ENCODE measurements at places on chromosomes 5 and 9.
A peak's percentile ranks its signal among the peaks of the same experiment; 100 is the strongest.

DNA sequence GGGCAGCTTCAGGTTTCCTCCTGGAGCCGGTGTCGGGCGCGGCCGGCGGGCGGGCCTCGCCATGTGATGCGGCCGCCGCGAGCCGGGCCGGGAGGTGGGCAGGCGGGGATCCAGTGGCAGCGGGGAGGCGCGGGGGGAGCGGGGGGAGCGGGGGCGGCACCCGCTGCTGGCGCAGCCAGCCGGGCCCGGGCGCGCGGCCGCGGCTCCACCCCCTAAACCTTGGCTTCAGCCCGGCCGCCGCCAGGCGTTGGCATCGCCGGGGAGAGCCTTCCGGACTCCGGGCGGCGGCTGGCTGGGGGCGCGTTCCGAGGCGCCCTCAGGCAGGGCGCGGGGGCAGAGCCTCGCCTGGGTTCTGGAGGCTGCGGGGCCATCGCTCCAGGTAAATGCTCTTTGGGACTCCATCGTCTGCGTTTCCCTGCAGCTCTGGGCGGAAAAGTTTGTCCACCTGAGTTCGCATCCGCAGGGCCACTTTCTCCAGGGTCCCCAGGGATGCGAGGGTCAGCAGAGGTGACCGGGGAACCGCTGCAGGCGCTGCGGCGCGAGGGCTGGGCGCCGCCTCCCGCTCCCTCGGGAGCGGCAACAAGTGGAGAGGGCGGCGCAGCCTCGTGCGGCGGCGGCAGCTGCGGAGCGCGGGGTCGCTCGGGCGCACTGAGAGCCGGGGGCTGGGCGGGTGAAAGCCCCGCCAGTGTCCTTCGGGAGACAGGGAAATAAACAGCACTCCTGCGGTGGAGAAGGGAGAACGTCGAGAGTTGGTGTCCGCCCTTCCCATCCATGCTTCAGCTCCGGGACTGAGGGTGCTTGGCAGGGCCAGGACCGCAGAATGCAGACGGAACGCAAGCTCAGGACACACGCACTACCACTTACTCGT is at the start of gene ARHGEF28:
TSS of gene ARHGEF28 (plus strand) at position 253 of the 868 bp plus-strand sequence. CDS start 58,656 bp downstream, outside the sequence.
- DNase-seq: peak; percentile 81

DNA sequence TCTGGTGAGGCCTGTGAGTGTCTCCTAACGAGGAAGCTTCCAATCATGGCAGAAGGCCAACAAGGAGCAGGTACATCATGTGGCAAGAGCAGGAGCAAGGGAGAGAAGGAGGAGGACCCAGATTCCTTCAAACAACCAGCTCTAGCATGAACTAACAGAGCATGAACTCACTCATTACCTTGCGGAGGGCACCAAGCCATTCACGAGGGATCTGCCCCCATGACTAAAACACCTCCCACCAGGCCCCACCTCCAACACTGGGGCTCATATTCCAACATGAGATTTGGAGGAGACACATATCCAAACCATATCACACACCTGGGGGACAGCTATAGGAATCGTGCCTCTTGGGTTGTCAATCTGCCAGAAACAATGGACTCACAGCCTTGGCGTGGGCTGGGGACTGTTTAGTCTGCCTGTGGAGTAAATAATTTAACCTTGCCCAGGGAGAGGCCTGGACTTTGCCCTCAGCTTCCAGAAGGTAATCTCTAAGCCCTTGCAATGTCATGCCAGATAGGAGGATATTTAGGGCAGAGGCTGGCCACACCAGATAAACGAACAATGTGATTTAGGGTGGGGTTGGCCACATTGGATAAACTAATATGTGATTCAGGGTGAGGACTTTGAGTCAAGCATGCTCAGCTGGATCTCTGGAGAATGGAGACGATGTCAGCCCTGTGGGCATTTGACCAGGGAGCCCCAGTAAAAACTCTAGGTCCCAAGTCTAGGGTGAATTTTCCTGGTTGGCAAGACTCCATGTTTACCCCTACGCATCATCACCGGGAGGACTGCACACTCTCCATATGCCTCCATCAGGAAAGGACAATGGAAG is 13.6 kb upstream of the VDAC1 start:
- no peak for DNase-seq

GRCh38 chr5:73542020-73542419 is 23.4 kb downstream of the ANKRA2 start:
- no peak for DNase-seq

GRCh38 chr9:71690063-71690688 is 78.1 kb downstream of the CEMIP2 start:
- DNase-seq: no peak

GRCh38 chr5:42680046-42680445 is 76.6 kb upstream of the CCDC152 start:
- no peak for DNase-seq

DNA sequence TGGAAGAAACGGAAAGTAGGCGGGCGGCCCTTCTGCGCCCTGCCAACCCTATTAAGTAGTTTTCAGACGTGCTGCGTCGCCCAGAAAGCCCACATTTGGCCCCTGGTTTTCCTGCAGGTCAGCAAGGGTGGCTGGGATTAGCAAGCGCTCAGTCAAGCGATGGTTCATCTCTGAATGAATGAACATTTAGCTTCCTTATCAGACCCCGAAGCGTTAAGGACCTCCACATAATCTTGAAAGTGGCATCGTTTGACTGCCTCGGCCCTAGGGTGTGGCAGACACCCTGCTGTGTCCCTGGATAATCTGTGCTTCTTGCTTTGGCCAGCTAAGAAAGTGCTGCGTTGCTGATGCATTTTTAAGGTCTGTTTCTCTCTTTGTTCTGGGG is 684 bp downstream of the TOR1B start:
- DNase-seq: no peak

GRCh38 chr9:98364086-98364485 is 108.6 kb upstream of the TBC1D2 start:
- DNase-seq: no peak

DNA sequence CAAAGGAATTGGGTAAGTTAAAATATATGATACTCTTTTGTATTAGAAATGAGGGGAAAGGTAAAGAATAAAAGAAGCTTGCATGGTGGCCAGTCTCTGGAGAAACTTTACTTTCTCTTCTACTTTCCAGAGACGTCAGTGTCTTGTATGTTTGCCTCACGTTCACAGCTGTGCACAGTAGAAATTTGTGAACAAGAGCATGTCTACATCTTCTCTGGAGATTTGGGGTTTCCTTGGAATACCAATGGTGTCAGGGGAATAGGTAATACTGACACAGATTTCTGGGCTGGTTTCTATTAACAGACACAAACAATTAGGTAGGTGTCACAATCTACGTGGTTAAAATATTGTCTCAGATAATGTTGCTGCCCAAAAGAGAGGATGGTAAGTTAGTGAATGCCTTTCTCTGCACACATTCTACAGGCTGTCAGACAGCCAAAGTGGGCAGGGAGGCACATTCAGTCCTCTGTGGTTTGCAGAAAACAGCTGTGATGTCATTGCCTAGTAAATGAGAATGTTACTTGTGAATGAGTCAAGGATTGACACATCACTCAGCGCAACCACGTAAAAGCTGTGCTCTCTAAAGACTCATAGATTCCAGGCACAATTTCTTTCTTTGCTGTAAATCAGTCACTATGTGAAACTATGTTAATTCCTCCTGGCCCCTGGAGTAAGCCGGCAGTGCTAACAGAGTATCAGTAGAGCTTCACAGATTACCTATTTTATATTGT is 397.1 kb downstream of the MAN2A1 start:
- peak; percentile 75 for DNase-seq

GRCh38 chr9:131759017-131759647 is 19.3 kb upstream of the RAPGEF1 start:
- DNase-seq: no peak

DNA sequence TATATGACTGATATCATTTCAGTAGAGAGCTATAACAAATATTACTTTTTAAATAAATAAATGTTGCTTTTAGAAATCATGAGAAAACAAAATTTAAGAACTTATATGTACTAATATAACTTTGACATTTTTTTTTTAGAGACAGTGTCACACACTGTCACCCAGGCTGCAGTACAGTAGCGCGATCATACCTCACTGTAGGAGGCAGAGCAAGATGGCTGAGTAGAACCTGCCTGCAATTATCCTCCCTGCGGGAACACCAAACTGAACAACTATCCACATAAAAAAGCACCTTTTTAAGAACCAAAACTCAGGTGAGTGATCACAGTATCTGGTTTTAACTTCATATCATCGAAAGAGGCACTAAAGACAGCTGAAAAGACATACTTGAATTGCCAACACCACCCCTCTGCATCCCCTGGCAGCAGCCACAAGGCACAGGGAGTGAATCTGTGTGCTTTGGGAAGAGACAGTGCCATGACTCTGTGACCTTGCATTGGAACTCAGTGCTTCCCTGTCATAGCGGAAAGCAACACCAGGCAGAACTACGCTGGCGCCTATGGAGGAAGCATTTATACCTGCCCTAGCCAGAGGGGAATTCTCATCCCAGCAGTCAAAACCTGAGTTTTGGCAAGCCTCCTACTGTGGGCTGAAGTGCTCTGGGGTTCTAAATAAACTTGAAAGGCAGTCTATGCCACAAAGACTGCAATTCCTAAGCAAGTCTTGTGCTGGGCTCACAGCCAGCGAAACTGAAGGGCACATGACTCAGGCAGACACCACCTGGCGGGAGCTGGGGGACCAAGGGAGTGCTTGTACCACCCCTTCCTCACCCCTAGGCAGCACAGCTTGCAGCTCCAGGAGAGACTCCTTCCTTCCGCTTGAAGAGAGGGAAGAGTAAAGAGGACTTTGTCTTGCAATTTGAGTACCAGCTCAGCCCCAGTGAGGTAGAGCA is 142.7 kb downstream of the FBXL17 start:
- DNase-seq: no peak

GRCh38 chr9:105299190-105299854 is 54.9 kb downstream of the SLC44A1 start:
- DNase-seq: peak; percentile 77

GRCh38 chr5:124111886-124112285 is 599.9 kb downstream of the CSNK1G3 start:
- DNase-seq: no peak

GRCh38 chr5:98498028-98498427 is 275.4 kb upstream of the RGMB start:
- no peak for DNase-seq

- DNase-seq: no peak
Measured at GRCh38 chr9:11158676-11159075, 545.9 kb upstream of the PTPRD start.

DNA sequence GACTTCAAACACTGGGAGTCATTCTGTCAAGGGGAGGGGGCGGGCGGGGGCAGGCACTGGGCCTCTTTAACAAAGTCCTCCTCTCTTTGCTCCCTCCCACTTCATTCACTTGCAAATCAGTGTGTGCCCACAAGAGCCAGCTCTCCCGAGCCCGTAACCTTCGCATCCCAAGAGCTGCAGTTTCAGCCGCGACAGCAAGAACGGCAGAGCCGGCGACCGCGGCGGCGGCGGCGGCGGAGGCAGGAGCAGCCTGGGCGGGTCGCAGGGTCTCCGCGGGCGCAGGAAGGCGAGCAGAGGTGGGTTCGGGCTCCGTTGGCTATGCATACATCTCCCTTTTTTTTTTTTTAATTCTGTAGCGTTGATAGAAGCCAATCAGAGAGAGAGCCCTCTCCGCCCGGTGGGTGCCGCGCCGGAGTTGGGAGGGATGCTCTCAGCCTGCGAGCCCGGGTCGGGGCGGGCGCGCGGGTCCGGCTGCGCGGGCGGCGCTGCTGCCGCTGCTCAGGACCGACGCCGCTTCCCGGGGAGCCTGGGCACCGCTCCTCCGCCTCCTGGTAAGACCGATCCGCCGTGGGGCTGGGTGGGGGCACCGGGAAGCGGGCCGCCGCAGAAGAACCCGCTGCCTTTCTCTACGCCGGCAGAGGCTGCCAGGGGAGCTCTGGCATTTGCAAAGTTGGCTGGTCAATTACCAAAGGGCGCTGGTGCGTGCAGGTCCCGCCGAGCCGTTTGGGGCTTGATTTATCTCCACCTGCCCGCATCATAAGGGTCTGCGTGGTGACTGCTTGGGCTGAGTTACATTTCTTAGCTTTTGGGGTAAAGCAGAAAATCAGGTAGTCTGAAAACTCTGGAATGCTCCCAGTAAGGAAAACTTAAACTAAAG is at the start of gene CDH6:
TSS of gene CDH6 (plus strand) at position 96 of the 877 bp plus-strand sequence. CDS start 73,788 bp downstream, outside the sequence.
- DNase-seq: peak; percentile 86

GRCh38 chr5:145586661-145587307 is 248.4 kb downstream of the PRELID2 start:
- no peak for DNase-seq

GRCh38 chr5:91386120-91386519 is 3.0 kb upstream of the ARRDC3 start:
- no peak for DNase-seq

GRCh38 chr5:144134194-144134826 is 36.1 kb downstream of the YIPF5 start:
- DNase-seq: no peak

GRCh38 chr5:170265522-170265921 is 32.1 kb downstream of the LCP2 start:
- no peak for DNase-seq

GRCh38 chr9:5628530-5629311 is at the start of gene RIC1:
Gene RIC1 (plus strand): TSS chr9:5629107. CDS start chr9:5629310, 203 bp downstream.
- DNase-seq: peak; percentile 96

DNA sequence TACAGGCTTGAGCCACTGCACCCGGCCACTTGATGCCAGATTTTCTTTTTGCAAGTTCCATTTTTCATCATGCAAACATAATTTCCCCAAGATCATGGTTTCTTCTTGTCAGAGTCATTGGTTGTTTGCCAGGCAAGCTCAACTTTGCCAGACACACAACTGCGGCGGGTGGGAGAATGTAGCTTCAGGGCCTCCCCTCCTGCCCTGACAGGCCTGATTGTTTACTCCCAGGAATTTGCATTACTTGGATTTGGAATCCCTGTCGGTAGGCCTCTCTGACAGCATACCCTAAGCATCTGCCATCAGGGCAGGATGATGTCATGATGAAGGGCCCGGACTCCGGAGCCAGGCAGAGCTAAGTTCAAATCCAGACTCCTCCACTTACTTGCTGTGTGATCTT is 15.1 kb downstream of the RPS14 start:
- DNase-seq: no peak

GRCh38 chr5:64594601-64595000 is 88.8 kb downstream of the RGS7BP start:
- DNase-seq: no peak

- DNase-seq: no peak
Measured at GRCh38 chr5:87393331-87393730, 19.4 kb downstream of the CCNH start.

GRCh38 chr5:172931001-172931536 is 28.2 kb upstream of the RPL26L1 start:
- DNase-seq: peak; percentile 91

GRCh38 chr5:118921866-118922265 is 66.5 kb downstream of the DTWD2 start:
- no peak for DNase-seq

DNA sequence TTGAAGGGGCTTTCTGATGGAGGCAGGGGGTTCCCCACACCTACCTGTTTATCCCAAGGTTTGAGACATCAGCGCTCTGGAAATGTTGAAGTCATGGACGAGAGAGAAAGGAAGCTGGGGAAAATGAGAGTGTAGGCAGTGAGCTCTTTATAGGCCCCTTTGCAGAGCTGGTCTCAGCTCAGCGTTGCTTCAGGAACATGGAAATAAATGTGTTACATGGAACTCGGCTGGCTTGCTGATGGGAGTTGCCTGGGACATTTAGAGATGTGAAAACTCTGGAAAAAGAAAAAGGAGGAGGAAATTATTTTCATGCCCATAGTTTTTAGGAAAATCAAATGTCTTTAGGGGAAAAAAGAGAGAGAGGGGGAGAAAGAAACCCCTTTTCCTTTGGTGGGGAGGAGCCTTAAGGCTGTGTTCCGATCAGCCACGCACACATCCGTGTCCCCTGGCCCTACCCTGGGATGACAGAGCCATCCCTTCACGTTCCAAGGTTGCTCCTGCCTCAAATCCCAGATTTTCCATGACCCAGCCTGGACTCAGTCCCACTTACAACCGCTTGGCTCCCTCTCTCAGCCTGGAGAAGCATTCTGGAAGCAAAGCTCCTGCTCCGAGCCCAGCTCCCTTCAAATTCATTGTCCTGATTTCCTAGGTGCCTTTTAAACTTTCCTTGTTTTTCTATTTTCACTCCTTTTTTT is 78.3 kb downstream of the COL27A1 start:
- no peak for DNase-seq
